ENCODE measurements at places on chromosomes 5 and 9. TPM values are rescaled to one million over a fixed set of nuclear protein-coding genes. Genes with fewer than 3 reads are reported as not detected.

- DNase-seq, result no peak
These were observed 37.8 kb downstream of the EXD3 start for GRCh38 chr9:137385061-137385655.

DNA sequence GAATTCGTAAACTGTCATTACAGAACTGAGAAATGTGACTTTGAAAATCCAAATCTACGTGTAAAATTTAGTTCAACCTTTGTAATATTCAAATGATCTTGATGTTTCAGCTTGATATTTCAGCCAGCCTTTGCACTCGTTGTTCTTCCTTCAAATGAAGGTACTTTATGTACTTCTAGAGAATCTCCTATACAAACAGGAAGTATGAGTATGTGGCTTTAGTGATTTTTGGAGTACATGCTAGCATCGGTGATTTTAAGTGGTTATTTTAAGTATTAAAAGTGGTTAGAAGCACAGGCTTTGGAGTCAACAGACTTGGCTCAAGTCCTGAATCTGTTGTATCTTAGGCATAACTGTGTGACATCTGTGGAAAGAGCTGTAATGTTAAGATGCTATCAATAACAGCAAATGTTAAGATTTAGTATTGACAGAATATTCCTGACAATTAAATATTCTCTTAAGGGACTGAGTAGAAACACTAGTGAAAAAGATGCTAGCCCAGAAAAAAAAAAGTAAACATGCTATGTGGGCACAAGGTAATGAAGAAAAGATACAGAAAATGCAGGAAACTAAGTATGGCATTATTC lies 398.0 kb downstream of the ADGRV1 start:
- DNase-seq, result no peak

DNA sequence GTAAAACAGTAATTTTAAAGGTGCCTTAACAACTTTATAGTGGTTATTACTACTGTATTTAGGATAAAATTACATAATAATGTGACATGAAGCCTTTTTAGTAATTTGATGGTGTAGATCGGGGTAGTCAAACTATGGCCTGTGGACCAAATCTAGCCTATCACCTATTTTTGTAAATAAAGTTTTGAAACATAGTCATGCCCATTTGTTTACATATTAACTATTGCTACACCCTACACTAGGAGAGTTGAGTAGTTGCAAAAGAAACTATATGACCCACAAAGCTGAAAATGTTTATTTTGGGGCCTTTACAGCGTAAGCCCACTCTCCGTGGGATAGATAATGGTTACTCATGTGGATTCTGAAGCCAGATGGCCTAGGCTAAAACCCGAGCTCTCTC lies 6.2 kb downstream of the CEP78 start:
- DNase-seq, result no peak

- peak; percentile 80 for DNase-seq
These were observed at the start of gene N4BP3 for GRCh38 chr5:178113141-178113787. N4BP3 (plus strand) TSS chr5:178113532; CDS start chr5:178119584, 6,052 bp downstream.

The SLC36A3 gene
- not detected for total RNA-seq

The DNAI1 gene
- not detected for total RNA-seq
